Stimulated activated effector memory CD8-positive, alpha-beta T cell treated with anti-CD3 and anti-CD28 coated beads, Interleukin-12 subunit alpha, Interleukin-12 subunit beta, amount 100 ng/mL, for 72 hours (primary cell): ENCODE measurements at places on chromosomes 6 and 20.

- DNase-seq: no peak
Measured at GRCh38 chr20:32062776-32063170, 10.7 kb downstream of the HCK start.

DNA sequence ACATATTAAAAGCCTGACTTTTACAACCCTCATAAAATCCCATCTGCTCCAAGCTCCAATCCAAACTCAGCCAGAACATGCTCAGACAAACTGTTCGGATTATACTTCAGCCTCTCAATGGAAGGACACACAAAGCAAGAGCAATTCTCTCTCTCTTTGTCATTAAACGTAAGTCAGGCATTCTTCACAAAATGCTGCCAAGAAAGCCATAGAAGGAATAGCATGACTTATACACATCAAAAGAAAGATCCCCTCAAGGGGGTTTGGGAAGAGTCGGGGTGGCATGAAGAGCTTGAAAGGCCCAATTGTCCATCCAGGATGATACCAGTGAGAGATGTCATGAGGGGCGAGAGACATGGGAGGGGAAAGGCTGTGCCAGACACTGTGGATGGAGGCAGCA is 268.9 kb downstream of the PREX1 start:
- DNase-seq: no peak

DNA sequence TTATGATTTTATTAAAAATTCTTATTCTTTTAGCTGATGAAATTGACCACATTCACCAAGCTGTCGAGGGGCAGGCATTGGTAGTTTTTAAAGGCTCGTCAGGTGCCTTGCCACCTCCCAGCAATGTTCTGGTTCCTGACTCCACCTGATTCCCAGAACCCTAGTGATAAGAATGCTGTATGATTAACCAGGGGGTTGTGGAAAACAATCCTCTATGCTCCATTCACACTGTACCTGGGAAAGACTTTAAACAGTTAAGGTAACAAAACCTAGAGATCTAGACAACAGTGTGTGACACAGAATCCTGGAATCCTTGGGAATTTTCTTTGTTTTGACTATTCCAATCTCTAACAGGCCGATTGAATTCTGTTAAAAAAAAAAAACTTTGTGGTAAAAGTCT is 165.7 kb upstream of the OLIG3 start:
- DNase-seq: no peak

- no peak for DNase-seq
Measured at GRCh38 chr6:117503211-117503610, 20.7 kb downstream of the DCBLD1 start.

- no peak for DNase-seq
Measured at GRCh38 chr6:129555206-129555832, 154.7 kb downstream of the ARHGAP18 start.

- no peak for DNase-seq
Measured at GRCh38 chr6:149454346-149454848, 30.4 kb downstream of the ZC3H12D start.

GRCh38 chr6:100100776-100101175 is 106.8 kb upstream of the MCHR2 start:
- no peak for DNase-seq

DNA sequence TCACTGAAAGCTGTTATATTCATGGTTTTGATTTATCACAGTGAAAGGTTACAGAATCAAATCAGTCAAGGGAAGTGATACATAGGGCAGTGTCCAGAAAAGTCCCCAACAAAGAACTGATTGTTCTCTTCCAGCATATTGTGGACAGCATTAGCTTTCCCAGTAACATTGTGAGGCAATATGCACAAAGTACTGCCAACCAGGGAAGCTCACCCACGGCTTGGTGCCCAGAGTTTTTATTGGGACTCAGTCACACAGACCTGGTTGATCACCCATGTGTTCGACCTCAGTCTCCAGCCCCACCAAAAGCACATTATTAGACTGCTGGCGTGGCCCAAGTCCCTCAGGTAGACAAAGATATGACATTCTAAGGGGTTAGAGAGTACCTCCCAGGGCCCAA is 76.0 kb downstream of the LCA5 start:
- no peak for DNase-seq

DNA sequence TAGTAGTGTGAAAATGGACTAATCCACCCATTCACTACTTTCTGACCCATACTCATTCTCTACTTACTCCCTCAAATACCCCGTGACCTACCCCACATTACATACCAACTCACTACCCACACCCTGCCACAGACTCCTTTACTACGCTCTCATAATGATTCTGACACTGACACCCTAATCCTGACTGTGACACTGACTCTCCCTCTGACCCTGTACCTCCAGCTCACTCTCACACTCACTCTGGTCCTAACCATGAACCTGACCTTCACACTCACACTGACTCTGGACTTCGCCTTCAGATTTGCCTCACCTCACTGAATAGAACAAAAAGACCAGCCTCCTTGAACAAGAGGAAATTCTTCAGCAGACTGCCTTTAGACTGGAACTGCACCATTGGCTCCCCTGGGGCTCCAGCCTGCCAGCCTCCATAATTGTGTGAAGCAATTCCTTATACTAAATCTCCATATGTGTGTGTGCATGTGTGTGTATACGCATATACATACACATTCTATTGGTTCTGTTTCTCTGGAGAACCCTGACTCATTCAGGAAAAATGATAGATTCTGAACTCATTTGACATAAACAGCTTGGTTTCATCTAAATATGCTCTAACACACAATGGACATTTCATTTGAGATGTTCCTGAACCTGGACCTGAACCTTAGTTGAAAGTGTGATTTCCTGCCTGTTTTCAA is 10.5 kb upstream of the ZNF343 start:
- DNase-seq: no peak

- no peak for DNase-seq
Measured at GRCh38 chr20:5793916-5794315, 43.7 kb downstream of the SHLD1 start.
